ENCODE measurements at places on chromosomes 7 and 10. TPM values are rescaled to one million over a fixed set of nuclear protein-coding genes. Genes with fewer than 3 reads are reported as not detected.

Gene HOXA3
- total RNA-seq: 0.87 TPM

- DNase-seq: no peak
These were observed 20.9 kb downstream of the PLAC9 start for GRCh38 chr10:80153460-80153859.

- no peak for DNase-seq
These were observed 755 bp downstream of the TOMM7 start for GRCh38 chr7:22821702-22822485.

- DNase-seq: no peak
These were observed 91.3 kb downstream of the POU6F2 start for GRCh38 chr7:39069031-39069430.

- DNase-seq: no peak
These were observed 145.4 kb upstream of the NEBL start for GRCh38 chr10:21042536-21042935.

GRCh38 chr7:78535655-78536054 lies 737.1 kb downstream of the PHTF2 start:
- no peak for DNase-seq
